ENCODE measurements at places on chromosomes 12 and 14.

DNA sequence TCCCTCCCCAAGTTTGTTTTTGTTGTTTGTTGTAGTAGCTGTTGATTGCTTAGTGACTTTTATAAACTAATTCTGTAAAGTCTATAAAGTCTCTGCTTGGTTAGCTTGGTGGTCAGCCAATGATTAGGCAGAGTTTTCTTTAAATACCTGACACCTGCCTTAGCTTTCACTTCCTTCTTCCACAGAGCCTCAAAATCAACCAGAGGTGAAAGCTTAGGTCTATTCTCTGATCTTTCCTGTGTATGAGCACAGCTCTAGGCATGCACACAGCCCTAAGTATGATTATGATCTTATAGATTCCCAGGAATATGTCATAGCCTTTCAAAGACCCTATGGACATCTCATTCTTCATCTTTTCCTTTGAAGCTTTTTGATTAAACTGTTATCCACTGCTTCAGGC lies 514.7 kb downstream of the AACS start:
- no peak for DNase-seq

DNA sequence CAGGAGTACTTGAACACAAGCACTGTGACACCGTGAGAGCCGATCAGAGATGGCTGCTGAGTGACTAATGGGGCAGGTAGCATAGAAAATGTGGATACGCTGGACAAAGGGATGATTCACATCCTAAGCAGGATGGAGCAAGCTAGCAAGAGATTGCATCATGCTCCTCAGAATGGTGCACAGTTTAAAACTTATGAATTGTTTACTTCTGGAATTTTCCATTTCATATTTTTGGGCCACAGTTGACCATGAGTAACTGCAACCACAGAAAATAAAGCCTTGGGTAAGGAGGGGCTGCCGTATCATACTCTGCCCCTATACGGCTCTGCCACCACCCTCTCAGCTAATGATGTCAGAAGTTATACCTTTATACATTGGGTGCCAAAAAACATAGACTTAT lies 23.3 kb upstream of the MARK3 start:
- no peak for DNase-seq

DNA sequence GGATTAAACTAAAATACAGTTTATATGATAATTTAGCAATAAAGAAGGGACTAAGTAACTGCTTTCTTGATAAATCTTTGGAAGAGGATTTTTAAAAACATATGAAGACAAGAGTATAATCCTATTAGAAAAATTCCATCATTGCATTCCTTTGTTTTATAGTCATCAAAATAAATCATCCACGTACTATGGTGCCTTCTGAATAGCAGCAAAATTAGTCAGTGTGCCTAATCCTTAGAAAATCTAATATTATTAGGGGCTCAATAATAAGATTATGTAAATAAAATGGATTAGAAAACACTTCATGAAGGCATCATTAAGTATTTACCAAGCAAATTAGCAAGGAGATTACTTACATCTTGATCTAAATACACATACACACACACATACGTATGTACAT lies 102.1 kb downstream of the KCNH5 start:
- DNase-seq = no peak

DNA sequence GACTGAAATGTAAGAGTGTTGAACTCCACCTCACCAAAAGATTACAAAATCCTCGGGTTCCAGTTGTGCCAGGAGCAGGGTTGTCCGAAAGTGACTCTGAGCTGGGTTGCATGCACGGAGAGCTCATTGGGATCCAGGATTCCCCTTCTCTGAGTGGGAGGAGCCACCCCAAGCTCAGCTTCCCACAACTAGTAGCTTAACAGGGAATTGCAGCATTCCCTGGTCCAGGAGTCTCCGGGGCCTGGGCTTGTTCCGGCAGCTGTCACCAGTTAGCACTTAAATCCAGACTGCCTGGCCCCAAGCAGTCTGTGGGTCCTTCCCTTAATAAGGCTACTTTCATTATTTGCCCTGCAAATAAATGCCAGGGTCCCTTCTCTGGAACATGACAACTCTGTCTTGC lies 50.1 kb downstream of the CD9 start:
- no peak for DNase-seq

- DNase-seq = no peak
Observed at GRCh38 chr12:108484431-108484830, 30.6 kb upstream of the FICD start.

DNA sequence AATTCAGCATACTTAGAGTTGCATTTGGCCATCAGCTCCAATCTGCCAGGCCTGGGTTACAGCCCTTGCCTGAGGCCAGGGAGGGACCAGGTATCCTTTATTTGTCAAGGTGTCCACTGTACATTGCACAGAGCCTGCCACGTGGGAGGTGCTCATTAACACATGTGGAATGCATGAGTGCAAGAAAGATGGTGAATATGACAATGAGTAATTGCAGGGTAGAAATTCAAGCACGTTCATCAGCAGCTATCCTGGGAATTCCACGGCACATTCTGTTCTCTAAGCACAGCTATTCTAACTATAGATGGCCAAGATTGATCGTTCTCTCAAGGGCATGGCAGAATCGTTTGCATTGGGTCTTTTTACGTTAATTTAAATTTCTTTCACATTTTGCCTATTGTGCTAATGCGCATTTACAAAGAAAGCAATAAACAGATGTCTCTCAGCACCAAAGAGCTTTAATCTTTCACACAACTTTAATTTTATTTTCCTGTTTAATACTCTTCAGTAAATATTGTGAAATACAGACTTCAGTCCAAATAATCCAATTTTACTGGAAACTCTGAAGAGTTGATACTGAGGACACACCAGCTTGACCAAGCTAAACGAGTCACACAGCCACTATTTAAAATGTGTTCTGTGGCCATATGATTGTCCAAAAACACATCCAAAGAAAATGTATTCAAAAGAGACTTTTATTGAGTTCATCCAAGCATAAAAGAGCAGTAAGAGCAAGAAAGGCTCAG lies 1025.7 kb upstream of the TMEM132C start:
- DNase-seq = no peak

GRCh38 chr12:38123566-38124246 lies 192.9 kb upstream of the ALG10B start:
- no peak for DNase-seq

DNA sequence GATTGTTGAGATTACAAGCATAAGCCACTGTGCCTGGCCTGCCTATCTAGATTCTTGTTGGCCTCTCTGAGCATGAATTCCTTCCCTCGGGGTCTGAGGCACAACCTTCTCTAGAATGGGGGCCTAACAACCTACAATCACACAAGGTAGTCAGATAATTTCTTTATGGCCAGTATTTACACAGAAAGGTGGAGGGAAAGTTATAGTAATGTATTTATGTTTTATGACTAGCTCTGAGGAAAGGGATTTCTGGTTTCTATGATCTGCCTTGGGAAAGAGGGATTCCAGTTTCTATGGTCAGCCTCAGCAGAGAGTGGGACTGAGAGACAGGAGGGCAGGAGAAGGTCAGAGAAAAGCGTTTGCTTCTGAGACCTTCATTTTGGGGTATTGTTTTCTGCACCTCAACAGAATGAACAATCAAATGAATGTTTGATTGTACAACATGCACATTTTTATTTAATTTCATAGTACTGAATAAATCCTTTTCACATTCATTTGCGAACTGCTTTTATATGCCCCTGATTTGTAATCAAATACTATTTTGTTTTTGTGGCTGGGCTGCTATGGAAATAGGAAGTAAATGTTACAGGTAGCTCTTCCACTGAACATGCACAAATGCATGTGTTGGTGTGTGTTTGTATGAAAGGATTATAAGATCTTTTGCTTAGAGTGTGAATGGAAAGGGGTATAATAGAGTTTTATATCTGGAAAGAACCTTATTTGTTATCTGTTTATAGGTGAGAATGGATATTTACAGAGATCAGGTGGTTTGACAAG lies 499.7 kb upstream of the RGS6 start:
- no peak for DNase-seq

GRCh38 chr12:124381456-124382296 lies 86.8 kb downstream of the RFLNA start:
- DNase-seq = no peak

- DNase-seq = no peak
Observed at GRCh38 chr12:84937415-84937814, 24.8 kb upstream of the SLC6A15 start.

- DNase-seq = no peak
Observed at GRCh38 chr12:93137656-93138612, 208.8 kb upstream of the EEA1 start.

DNA sequence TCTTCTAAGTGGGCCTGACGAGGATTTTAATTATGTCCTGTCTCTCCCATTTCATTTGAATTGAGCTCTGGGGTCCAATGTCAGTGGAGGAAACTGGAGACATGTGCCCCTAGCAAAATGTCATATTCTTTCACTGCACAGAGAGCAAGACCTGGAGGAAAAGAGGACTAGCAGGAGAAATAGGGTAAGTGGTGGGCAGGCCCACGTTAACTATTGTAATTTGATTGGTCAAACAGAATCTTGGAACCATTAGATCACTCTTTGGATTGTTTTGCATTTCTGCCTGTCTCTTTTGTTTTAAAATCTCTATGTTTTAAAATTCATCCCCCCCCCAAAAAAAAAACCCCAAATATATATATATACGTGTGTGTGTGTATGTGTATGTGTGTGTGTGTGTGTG lies 113.9 kb upstream of the PELI2 start:
- no peak for DNase-seq

GRCh38 chr14:21038441-21039422 lies 3.4 kb upstream of the RNASE7 start:
- no peak for DNase-seq

GRCh38 chr12:123948796-123949769 lies 23.5 kb downstream of the CCDC92 start:
- no peak for DNase-seq

- no peak for DNase-seq
Observed at GRCh38 chr12:102415515-102415914, 64.8 kb downstream of the IGF1 start.

- no peak for DNase-seq
Observed at GRCh38 chr14:23115918-23116317, 3.1 kb downstream of the CEBPE start.

DNA sequence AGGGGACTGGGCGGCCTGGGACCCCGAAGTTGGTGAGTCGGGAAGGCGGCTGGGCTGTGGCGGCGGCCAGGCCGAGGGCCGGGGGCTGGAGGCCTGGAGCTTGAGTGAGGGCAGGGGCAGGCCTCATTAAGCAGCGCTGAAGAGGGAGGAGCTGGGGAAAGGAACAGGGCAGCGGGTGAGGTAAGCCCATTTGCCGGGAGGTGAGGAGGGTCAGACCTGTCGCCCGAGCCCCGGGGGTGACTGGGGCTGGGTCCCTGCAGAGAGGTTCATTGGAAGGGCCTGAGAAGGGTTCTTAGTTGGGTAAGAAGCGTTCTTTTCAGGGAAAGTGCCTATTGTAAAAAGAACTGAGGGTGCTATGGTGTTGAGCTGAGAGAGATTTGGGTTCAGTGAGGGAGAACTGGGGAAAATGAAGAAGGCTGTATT lies 441 bp downstream of the RAB5B start:
- DNase-seq = no peak

- DNase-seq = no peak
Observed at GRCh38 chr12:76033081-76034011, 1.8 kb upstream of the PHLDA1 start.

DNA sequence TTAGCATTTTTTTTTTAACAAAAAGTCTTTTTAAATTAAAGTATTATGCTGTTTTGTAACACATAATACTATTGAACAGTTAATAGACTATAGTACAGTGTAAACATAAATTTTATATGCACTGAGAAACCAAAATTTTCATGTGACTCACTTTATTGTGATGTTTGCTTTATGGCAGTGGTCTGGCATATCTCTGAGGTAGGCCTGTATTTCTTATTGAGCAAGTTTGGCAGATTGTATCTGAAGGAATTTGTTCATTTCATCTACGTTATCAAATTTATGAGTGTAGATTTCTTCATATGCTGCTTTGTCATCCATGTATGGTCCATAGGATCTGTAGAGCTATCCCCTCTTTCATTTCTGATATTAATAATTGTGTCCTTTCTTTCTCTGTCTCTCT lies 78.8 kb upstream of the PDE3A start:
- no peak for DNase-seq

- no peak for DNase-seq
Observed at GRCh38 chr12:130917607-130918006, 36.1 kb upstream of the ADGRD1 start.

DNA sequence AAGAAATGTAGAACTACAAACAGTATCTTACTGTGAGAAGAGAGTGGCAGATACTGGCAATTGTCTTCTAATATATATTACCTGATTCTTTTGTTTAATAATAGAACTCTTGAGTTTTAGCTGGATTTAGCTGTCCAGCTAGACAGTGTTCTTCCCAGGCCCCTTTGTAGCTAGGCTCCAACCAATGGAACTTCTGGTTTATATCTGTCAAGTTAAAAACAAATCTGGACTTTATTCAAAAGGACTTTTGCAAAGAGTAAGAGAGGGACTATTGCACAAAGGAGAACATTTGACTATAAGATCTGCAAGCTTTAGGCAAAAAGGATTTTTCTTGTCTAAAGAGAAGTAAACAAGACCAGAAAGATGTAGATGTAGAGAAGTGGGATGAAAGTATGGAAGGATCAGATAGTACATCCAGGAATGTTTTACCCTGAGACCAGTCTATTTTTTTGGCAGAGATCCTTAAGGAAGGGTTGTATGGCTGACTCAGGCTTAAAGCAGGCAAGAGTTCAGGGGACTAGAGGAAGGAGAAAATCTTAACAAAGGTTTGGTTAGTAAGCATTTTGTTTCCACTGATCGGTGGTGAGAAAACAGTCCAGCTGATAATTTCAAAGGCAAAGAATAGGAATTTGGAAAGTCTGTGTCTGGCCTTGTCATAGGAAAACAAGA lies 111.1 kb upstream of the PLEKHA5 start:
- DNase-seq = no peak

GRCh38 chr12:53636641-53637040 lies 10.5 kb upstream of the ATF7 start:
- DNase-seq = no peak

GRCh38 chr12:123092866-123093265 lies 58.0 kb downstream of the PITPNM2 start:
- no peak for DNase-seq

GRCh38 chr12:82857276-82857675 lies 170.6 kb downstream of the TMTC2 start:
- no peak for DNase-seq

DNA sequence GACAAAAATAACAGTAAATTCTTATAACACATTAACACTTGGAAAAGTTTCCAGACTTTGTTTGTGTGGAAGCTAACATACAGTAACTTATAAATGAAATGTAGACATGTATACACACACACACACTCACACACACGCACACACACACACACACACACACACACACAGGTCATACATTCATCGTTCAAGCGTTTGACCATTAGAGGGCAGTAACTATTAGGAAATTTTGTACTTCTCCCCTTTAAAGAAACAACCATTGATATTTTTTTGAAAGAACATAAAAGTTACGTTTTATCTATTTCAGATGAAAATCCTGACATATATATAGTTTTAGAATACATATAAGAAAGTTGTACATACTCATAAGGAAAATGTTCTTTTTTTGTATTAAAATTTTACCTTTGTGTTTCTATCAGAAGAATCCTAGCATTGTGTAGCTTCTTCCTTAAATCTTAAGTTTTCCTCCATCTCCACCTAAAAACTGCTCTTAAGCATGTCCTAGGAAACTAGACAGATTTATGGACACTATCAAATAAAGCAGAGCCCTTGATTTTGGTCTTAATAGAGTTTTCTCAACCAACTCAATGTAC lies 29.0 kb downstream of the PTPRQ start:
- DNase-seq = no peak

GRCh38 chr14:101492716-101493115 lies 68.6 kb upstream of the DIO3 start:
- no peak for DNase-seq

- no peak for DNase-seq
Observed at GRCh38 chr12:85424581-85425348, 144.7 kb downstream of the ALX1 start.

Data from stimulated activated CD4-positive, alpha-beta T cell treated with anti-CD3 and anti-CD28 coated beads, TNF-alpha, amount 100 ng/mL, for 1 hour (primary cell).